H9 (cell line): ENCODE measurements at places on chromosomes 11 and 22.

GRCh38 chr11:12381875-12382274 lies 4.5 kb downstream of the PARVA start:
- no peak for DNase-seq

- DNase-seq: no peak
These were observed 3.5 kb downstream of the MEI1 start for GRCh38 chr22:41702763-41703162.

- peak; percentile 91 for DNase-seq
These were observed 33.0 kb downstream of the LRRC10B start for GRCh38 chr11:61541598-61541997.

- DNase-seq: no peak
These were observed 119.4 kb downstream of the TTC28 start for GRCh38 chr22:28560046-28560742.
